KG1 (cell line): ENCODE measurements at places on chromosomes 11 and 22.

GRCh38 chr11:3126207-3126865 is 38.8 kb downstream of the OSBPL5 start:
- DNase-seq, result no peak

GRCh38 chr11:6362185-6362872 is 27.9 kb upstream of the SMPD1 start:
- DNase-seq, result no peak

DNA sequence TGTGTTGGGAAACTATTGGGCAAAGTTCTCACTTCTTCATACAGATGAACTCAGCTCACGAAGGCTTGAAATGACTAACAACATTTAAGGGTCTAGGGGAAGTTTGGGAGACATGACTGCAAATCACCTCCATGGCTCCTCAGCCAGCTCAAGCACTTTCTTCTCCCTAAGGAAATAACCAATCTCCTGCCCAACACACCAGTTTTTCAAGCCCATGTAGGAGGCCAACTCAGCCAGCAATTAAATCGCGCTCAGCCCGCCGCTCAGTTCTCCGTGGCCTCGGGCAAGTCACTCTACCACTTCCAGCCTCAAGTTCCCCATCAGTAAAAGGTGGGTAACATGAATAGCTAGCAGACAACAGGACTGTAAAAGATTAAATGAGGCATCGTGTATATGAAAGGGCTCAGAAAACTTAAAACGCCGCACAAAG is 796 bp downstream of the POLDIP3 start:
- DNase-seq, result peak; percentile 43

DNA sequence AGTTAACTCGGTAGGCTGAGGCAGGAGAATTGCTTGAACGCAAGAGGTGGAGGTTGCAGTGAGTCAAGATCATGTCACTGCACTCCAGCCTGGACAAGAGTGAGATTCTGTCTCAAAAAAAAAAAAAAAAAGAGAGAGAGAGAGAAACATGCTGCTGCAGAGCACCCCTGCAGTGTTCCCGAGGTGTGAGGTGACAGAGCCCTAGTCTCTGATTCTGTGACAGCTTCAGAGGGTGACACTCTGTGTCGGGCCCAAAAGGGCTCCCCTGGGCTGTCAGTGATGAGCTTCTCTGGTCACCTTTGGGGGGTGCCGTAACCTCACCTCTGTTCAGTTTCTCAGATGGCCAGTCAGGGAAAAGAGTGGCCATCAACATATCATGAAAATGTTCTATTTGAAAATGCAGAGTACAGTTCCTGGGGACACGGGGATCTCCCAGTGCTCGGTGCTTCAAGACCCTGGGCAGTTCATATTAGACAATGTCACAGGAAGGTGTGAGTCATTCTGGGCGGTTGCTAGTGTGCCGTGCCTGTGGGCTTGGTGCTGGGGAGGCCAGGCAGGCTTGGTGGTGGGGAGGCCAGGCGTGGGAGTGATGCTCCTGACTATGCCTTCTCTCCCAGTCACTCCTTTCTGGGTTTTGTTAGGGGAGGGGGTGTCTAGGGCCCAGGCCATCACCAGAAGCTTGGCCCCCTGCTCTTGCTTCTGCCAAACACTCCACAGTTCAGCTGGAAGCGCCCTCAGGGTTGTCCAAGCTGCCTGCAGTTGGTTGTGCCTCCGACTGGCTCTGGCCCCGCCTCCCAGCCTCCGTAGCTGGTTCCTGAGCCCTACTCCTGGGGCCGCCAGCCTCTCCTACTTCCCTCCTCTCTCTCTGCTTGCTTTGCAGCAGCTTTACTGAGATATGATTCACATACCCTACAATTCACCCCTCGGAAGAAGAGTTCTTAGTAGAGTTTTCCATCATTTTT is 52.5 kb upstream of the CLDN5 start:
- peak; percentile 34 for DNase-seq

- DNase-seq, result no peak
Measured at GRCh38 chr11:63917692-63918506, 935 bp upstream of the RCOR2 start.

DNA sequence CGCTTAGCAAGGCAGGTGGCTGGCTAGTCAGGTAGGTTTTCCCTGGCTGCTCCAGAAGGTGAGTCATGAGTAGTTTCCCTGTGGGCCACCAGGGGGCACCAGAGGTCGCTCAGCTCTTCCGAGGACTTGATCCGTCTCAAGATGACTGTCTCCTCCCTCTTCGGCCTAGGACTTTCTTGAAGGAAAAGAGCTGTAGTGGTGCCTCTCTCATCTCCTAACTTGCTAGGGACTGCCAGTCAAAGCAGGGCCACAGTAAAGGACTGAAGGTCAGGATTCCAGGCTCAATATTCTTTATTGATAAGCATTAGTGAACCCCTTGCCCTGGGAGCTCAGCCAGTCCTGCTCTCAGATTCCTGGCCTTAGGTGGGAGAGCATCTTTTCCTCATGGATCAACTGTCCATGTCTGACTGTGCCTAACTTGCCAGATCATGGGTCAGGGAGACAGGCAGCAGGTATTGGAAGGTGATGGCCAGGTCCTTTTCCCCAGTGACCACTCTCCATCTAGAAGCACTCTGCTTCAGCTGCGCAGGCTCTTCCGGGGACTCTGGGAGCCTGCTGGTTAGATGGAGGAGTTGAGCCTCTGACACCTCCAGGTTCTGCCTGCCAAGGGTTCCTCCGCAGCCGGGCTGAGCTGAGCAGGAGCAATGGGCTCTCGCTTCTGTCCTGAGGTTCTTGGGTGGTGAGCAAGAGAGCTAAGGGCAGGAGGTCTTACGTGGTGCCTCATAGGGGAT is 1.9 kb downstream of the POLD4 start:
- peak; percentile 51 for DNase-seq

DNA sequence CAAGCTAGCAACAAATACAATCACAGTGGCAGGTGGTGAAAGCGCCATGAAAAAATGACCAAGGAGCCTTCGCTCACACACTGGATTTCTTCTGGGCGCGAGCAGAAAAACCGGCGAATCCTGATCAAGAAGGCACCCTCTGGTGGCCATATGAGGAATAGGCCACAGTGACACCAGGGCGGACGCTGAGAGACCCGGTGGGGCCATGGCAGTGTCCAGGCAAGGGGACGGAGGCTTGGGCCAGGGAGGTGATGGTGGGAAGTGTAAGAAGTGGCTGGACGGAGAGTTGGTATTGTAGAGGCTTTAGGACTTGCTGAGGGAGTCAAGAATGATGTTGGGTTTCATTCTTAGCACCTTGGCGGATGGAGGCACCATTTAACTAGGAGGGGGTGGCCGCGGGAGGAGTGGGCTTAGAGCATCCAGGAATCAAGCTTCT is 16.9 kb upstream of the RAC2 start:
- DNase-seq, result peak; percentile 53

GRCh38 chr22:24805790-24806662 is at the start of gene SGSM1:
TSS of gene SGSM1 (plus strand) at chr22:24806211. CDS start at chr22:24806326, 115 bp downstream.
- DNase-seq, result peak; percentile 25

- DNase-seq, result no peak
Measured at GRCh38 chr22:17366830-17367229, 2.4 kb upstream of the CECR2 start.

GRCh38 chr11:1866226-1866625 is 13.3 kb downstream of the LSP1 start:
- DNase-seq, result no peak

- DNase-seq, result no peak
Measured at GRCh38 chr22:39220890-39221850, 23.6 kb downstream of the PDGFB start.

GRCh38 chr22:30208631-30209603 is 37.6 kb downstream of the LIF start:
- DNase-seq, result no peak

DNA sequence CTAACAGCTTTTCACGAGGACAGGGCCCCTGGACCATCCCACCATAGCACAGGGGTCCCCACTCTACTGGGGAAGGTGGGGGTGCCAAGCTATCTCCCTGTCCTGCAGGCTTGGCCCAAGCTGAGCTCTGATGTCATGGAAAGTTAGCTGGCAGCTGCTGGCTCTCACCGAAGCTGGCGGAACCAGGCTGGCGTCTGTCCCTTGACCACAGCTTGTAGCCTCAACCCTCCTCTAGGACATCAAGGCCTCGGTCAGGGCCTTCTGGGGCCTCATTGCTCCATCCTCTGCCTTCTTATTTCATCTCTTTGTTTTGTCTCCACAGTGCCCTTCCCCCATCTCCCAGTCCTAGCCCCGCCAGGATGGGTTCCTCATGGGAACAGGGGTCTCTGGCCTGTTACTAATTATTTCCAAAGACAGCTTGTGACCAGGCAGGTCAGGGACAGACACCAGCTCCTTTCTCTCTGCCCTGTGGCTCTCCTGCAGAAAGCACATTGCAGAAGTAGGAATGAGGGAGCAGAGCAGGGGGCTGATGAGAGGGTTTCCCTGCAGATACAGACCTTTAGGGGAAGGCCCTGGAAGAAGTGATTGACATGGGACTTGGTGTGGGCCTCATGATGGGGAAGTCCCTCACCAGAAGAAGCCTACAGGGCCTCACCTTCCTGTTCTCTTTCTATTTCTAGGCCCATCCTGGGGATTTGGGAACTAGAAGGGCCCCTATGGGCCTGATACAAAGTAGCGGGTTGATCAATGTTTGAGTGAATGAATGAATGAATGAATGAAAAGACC is 97.5 kb upstream of the ALX4 start:
- DNase-seq, result no peak

DNA sequence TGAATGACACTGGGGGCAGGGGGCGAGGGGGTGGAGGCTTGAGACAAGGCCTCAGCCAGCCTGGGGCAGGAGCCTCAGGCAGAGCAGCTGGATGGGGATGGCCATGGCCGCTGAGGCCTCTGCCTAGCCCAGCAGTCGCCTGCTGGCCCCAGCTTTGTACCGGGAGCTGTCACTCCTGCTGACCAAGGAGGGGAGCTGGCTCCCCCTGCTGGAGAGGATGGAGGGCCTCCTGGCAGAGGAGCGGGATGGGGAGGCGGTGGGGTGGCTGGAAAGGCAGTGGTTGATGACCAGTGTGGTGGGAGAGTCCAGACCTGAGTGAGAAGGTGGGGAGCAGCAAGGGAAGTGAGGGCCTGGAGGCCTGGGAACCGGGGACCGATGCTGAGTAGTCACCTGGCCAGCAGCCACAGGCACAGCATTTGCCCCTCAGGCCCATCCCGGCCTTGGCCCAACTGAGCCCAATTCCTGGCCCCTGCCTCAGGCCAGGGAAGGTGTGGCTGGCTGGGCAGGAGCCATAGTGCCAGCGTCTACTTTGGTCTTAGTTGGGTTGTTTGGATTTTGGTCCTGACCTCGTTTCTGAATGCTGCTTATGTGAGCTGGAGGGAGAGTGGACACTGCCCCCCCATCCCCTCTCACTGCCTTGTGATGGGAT is 6.0 kb upstream of the SUSD2 start:
- no peak for DNase-seq

DNA sequence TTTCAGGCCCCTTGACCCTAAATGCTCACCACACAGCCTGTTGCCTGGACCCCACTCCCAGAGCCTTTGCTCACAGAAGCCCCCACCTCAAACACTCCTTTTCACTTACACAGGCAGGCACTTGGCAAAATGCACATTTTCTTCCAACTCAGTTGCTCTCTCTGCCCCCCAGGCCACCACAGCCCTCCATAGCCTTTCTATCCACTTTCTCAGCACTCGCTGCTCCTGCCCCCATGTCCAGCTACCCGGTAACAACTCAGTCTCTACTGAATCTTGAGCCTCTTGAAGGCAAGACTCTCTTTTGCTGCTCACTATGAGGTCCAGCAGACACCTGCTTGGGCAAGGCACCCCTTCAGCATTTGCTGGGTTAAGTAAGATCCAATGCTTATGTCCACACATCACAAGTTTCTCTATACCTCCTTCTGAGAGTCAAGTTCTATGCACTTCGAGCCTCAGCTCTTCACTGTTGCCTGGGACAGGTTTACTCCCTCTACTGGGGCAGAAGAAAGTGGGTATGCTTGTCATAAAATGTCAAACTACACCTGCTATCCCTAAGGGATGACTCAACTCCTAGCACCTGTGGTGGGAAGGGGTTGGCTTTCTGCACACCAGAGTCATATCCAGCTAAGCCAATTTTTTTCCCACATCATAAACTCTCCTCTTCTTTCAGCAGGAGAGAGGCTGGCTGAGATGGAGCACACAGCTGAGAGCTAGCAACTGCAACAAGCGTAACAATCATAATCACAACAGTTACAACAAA is 36.9 kb downstream of the MORC2 start:
- DNase-seq, result no peak

- DNase-seq, result peak; percentile 82
Measured at GRCh38 chr11:72738199-72739141, 13.7 kb downstream of the ARAP1 start.

GRCh38 chr11:130122141-130122575 is 37.4 kb upstream of the ST14 start:
- DNase-seq, result no peak

- no peak for DNase-seq
Measured at GRCh38 chr11:60318726-60319125, 8.3 kb upstream of the MS4A6E start.

- DNase-seq, result no peak
Measured at GRCh38 chr11:17746096-17746495, 11.5 kb downstream of the KCNC1 start.

- no peak for DNase-seq
Measured at GRCh38 chr11:44561275-44561805, 4.1 kb upstream of the CD82 start.

DNA sequence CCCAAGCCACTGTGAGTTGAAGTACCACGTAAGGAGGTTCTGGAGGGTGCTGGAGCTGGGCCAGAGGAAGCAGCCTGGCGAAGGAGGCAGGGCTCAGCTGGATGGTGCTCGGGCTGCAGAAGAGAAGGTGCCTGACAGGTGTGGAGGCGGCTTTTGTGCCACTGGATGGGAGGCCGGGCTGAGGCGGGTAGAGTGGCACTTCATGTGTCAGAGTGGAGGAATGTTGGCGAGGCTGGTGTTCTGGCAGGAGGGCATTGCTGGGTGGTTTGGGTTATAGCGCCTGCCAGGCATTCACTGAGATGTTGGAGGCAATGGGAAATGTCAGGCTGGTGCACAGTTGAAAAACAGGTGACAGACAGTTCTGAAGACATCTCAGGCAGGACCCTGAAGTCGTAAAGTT is 24.2 kb downstream of the UBE2L3 start:
- no peak for DNase-seq

GRCh38 chr11:2377511-2378443 is 667 bp downstream of the CD81 start:
- DNase-seq, result peak; percentile 26

DNA sequence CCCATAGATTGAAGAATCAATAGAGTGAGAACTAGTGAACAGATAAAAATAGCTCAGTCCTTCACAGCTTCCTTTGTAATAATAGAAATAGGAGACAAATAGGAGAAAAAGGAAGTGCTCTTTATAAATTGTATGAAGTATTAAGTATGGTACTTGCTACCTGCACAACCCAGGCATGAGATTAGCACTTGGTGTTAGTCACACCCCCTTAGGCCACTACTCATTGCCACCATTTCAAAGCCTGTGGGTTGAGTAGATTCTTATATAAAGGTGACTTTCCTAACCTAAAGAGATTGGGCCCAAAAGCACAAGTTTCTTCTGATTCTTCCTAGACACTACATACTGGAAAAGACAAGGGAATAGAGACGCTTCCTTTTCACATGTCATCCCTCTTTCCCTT is 37.7 kb upstream of the ADORA2A start:
- no peak for DNase-seq

DNA sequence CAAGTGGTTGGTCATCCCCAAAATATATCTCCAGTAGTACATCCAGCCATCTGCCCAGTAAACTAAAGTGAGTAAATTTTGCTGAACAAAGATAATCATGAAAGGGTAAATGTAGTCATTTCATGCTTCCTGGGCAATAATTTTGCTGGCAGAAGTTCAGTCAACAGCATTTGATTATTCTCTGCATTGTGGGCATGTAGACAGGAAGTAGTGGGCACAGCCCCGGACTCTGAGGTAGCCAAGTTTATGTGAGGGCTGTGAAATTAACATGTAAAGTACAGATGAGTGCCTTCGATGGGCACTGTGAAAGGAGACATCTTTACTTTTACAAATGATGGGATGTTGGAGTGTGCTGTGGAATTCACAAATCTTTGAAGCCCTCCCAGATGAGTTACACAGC is 312.2 kb upstream of the MTNR1B start:
- no peak for DNase-seq
